ENCODE measurements at places on chromosomes 6 and 20.

DNA sequence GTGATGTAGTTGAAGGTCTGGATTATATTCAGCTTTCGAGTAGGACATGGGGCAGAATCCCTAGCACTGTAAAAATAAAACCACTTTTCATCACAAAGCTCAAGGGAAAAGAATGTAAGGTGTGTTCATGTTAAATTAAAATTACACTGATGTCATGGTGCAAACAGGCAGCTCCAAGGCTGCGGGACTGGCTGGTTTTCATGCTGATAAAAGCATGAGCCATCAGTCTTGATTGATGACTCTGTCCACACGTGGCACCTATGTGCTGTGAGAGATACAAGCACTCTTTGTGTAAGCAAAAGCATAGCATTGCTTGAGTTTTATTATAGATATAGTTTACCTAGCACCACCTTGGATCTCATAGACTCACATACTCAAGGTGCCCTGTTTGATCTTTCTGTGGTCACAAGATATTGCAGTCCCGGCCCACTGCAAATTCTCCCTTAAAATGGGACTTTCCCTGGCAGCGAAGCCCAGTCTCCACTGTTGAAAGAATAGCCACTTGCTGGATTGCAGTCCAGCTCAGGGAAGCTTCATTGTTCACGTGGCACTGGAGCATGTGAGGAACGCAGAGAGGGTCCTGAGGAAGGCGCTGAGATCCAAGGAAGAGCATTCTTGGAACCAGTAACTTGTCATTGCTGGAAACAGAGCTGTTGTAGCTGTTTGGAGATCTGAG, 90.6 kb downstream of the TIAM2 start:
- DNase-seq = no peak

GRCh38 chr20:58552366-58552934, 37.3 kb upstream of the APCDD1L start:
- DNase-seq = no peak

DNA sequence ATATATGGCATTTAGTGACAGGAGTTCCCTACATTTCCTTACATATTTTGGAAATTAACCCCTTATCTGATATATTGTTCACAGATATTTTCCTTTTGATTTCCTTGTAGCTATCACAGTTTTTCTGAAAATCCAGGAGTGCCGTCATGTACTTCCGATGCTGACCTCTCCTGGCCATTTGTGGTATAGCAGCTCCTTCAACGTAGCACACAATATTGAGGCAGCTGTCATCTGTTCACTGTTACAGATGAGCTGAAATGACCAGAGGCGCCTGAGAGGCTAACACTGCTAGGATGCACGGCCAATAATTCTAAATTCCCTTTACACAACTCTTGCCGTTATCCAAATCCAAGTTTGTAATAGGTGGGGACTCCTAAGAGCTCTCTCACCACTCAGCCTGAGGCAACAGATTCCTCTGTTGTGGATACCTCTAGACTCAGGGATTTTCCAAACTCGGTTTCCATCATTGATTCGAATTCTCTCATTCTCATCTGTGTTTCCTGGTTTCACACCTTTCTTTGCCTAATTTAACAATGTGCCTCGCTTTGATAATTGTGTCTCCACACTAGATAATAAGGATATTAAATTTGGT, 53.0 kb downstream of the MMUT start:
- peak; percentile 51 for DNase-seq

GRCh38 chr20:16245879-16246278, 327.4 kb downstream of the KIF16B start:
- no peak for DNase-seq

DNA sequence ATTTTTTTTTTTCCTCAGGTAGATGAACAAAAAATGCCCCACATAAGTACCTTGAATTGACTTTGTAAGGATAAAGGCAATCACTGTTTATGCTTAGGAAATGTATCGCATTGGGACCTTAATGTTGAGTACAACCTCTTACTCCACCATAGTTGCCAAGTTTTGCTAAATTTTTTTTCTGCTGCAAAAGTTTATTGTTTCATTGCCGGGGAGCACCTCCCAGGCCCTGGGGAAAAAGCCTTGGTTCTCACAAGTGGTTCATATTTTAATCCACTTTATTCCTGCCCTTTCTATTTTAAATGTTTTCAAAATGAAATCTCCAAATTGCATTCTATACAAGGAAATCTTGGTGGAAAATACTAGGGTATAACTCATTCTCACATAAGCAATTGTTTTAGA, 52.3 kb upstream of the UTRN start:
- DNase-seq = no peak

GRCh38 chr20:62918831-62919230, 7.5 kb downstream of the DIDO1 start:
- no peak for DNase-seq

DNA sequence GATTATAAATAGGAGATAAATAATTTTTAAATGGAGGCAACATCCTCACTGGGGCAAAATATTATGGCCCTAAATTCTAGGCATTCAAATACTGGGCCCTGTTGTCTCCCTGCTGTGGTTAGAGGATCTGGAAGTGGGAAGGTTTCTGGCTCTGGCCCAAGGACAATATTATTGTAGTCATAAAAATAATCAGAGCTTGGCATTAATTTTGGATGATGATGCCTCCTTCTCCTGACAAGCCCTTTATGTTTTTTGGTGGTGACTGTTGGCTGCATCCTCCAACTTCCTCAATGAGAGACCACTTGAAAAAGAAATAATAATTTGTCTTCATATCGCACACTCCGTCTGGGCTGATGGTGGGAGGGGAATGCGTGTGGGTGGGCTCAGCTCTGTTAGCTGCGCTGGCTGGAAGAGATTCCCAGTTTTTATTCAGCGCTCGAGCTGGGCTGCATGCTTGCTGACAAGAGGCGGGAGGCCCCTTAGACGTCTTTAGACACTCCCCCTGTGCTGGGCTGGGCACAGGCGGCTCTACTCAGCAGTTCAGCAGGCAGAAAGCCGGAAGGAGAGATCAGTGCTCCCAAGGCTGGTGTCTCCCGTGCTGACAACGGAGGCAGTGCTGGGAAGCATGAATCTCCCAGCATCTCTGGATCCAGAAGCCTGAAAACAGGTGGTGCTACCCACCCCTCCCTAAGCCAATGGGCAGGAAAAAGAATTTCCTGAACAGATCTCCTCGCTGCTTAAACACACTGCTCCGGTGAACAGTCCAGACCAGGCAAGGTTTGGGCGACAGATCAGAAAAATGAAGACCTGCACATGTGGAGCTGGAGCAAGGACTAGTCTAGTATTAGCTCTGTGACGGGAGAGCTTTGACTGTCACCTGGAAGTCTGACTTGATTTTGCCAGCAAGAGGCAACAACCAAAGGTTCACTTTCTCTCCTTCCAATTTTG, 97.7 kb downstream of the SYCP2 start:
- peak; percentile 15 for DNase-seq

GRCh38 chr6:116512734-116513133, 1.3 kb downstream of the CALHM5 start:
- DNase-seq = no peak

- no peak for DNase-seq
These were observed 72.7 kb downstream of the SRC start for GRCh38 chr20:37418591-37419109.

DNA sequence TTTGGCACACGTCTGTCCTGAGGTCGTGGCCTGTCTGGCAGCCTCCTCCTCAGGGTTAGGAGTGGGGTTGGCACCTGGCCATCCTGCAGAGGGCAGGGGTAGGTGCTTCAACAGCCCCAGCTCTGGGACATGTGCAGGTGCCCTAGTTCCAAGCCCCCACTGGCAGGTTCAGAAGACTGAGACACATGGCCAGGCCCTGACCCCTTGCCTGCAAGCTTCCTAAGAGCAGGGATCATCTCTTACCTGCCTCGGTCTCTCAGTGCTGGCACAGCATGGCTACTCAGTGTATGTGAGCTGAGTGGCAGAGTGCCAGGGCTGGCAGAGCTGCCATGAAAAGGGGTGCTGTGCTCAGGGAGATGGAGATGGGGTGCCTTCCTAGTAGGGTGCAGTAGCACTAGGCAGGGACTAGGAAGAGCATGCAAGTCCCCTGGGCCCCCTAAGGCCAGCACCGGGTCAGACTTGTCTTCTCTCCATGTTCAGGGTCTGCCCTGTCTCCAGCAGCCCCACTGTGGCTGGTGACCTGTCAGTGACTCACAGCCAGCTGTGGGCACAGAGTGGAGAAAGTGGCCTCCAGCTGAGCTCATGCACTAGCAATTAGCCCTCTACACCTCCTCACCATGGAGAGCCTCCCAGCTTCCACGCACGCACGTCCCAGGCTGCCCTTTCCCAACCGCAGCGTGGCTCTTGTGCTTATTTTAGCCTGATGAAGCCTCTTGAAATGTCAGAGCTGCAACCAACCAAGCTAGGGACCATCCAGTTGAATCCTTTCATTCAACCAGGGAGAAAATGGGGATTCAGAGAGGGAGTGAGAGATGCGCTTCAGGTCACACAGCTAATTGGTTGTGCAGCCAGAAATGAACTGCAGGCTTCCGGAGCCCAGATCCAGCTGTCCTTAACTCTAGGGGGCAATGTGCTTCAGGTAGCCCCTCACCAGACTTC, 116.6 kb downstream of the MRPL14 start:
- DNase-seq = no peak

GRCh38 chr20:14989535-14990290, 652.3 kb upstream of the FLRT3 start:
- DNase-seq = no peak

DNA sequence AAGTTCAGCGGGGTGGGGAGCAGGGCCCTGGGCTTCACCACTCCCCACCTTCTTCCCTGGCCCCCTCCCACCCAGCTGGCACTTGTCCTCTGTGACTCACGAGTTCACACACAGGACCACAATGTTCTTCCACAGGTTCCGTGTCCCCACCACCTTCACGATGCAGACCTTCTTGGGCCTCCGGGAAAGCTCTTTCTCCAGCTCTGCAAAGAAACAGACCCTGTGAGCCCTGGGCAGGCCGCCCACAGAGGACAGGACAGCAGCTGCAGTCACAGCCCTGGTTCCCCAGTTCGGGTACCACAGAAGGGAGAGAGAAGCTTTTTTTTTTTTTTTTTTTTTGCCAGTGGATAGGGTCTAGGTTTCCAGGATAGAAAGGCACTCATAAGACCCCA, 30.9 kb downstream of the PSMG4 start:
- no peak for DNase-seq

DNA sequence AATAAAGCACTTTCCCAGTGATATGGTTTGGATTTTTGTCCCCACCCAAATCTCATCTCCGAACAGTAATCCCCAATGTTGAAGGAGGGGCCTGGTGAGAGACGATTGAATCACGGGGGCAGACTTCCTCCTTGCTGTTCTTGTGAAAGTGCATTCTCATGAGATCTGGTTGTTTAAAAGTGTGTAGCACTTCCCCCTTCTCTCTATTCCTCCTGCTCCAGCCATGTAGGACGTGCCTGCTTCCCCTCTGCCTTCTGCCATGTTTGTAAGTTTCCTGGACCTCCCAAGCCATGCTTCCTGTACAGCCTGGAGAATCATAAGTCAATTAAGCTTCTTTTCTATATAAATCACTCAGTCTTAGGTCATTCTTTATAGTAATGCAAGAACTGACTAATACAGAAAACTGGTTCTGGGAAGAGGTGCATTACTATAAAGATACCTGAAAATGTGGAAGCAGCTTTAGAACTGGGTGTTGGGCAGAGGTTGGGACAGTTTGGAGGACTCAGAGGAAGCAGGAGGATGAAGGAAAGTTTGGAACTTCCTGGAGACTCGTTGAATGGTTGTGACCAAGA, 7.4 kb downstream of the EPM2A start:
- no peak for DNase-seq

GRCh38 chr6:52518279-52518945, 58.4 kb downstream of the TRAM2 start:
- no peak for DNase-seq

DNA sequence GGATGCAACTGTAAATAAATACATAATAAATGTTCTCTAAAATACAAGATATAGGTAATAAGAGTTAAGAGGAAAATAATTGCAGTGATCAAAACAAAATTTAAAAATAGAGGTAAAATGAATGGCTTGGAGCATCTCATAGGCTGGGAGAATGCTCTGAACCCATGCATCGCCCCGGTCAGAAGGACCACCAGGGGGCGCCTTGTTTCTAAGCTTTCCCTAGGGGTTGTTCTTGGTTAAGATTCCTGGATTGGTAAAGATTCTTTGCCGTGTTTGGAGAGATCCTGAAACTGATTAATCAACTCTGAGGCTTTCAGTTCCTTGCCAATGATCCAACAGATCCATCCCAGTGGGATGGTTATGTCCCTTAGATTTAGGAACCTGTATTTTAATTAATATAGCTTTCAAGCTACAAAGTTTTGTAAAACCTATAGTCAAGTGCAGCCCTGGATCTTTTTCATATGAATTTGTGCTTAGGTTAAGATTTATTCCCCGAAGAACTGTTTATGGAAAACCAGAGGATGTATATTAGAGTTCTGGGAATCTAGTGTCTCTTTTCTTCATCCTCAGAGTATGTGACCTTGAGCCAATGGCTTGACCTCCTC, 45.3 kb upstream of the PRELID3B start:
- peak; percentile 57 for DNase-seq

- DNase-seq = no peak
These were observed 524 bp downstream of the C20orf203 start for GRCh38 chr20:32672982-32673851.

- no peak for DNase-seq
These were observed 35.2 kb downstream of the PLCG1 start for GRCh38 chr20:41172296-41173140.

GRCh38 chr6:166420351-166420750, 37.6 kb upstream of the MPC1 start:
- no peak for DNase-seq

DNA sequence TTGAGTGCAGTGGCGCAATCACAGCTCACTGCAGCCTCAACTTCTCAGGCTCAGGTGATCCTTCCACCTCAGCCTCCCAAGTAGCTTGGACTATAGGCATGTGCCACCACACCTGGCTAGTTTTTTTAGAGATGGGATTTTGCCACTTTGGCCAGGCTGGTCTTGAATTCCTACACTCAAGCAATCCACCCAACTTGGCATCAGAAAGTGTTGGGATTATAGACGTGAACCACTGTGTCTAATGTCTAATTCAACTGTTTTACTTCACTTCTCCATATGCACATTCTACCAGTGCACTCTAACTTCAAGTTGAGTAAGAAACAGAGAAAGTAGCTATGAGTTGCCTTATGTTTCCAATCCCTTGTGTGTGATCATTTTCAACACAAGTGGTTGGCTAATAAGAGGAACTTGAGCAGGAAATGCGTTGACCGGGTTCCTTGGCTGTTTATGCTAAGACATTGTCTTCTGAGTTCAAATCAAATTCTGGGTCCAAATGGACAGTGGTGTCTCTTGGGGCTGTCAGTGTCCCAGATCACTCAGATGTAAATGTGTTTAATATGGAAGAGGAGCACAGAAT, 23.9 kb downstream of the ZNF337 start:
- no peak for DNase-seq

- no peak for DNase-seq
These were observed 36.3 kb upstream of the VEGFA start for GRCh38 chr6:43733471-43734293.

- DNase-seq = no peak
These were observed 64.6 kb upstream of the PIM1 start for GRCh38 chr6:37105148-37106050.

DNA sequence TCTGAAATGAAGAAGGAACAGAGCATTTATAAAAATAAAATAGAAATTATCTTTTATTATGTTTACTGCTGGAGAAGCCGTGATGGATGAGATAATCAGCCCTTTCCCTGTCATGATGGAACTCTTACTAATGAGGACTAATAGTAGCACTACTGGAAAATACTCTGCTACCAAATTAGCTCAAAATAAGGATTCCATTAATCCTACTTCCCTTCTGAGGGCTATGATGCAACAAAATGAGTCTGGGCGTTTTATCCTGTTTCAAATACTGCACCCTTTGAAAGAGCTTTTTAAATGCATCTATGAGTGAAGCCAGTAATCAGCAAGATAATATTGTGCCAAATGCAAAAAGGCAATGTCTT, 59.3 kb upstream of the CARMIL1 start:
- no peak for DNase-seq

GRCh38 chr20:9401371-9401770, 113.0 kb upstream of the LAMP5 start:
- no peak for DNase-seq

Measured in NT2/D1 (cell line).